CD4-positive, alpha-beta T cell (primary cell): ENCODE measurements at places on chromosomes 3 and 15. TPM values are rescaled to one million over a fixed set of nuclear protein-coding genes. Genes with fewer than 3 reads are reported as not detected.

- H3K27me3 ChIP-seq = no peaks in the 10 kb centered on the region
- H3K4me3 ChIP-seq = no peak overlapping the region
- no peaks in the 10 kb centered on the region for H3K36me3 ChIP-seq
Observed at GRCh38 chr3:99957151-99957796, 139.6 kb downstream of the CMSS1 start.

Gene APEH
- 45.5 TPM for total RNA-seq

DNA sequence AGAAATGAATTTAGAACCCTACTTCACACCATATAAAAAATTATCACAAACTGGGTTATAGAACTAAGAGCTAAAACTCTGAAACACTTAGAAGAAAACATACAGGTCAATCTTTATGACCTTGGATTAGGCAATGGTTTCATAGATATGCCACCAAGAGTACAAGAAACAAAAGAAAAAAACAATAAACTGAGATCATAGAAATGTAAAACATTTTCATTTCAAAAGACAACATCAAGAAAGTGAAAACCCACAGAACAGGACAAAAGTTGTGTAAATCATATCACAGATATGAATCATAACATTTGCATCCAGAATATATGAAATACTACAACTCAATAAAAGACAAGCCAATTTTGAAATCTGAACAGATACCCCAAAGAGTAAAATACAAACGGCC, 72.4 kb downstream of the TBL1XR1 start:
- H3K27me3 ChIP-seq = no peaks in the 10 kb centered on the region
- H3K27ac ChIP-seq = no peak overlapping the region
- no peaks in the 10 kb centered on the region for H3K4me1 ChIP-seq
- no peak for DNase-seq
- H3K36me3 ChIP-seq = peaks cover 7% of the 10 kb centered on the region

Gene KCNH8
- not detected for total RNA-seq

DNA sequence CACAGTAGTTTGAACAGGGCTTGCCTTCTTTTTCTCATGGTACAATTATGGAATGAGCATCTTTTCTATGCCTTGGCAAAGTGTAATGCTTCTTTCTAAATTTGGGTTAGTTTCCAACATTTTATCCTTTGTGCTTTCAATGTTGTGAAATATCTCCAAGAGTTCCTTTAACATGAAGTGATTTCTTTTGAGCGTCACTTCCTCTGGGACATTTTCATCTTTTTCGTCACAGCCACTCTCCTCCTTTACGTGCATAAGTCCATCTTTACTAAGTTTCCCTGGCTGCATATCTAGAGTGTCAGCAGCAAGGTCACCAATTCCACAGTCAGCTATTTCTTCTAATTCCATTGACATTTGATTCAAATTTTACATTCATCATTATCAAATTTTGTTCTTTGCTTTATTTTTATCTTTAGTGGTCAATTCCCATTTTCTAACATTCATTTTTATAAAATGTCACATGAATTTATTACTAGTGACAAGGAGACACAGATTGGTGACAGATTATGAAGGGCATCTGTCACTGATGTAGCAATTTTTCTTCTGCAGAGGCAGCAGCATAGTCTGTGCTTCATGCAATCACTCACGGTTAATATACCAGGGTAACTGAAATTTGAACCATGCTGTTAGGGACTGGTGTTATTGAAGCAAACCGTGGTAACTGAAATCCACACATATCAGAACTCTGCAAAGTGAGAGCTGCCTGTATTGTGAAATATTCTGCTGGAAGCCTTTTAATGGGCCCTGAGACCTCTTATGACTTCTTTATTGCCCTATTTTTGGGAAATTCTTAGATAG, 126.5 kb upstream of the THBS1 start:
- no peaks in the 10 kb centered on the region for H3K27me3 ChIP-seq
- no peak overlapping the region for H3K4me3 ChIP-seq
- H3K27ac ChIP-seq = no peak overlapping the region
- no peaks in the 10 kb centered on the region for H3K4me1 ChIP-seq
- DNase-seq = no peak
- H3K36me3 ChIP-seq = no peaks in the 10 kb centered on the region

DNA sequence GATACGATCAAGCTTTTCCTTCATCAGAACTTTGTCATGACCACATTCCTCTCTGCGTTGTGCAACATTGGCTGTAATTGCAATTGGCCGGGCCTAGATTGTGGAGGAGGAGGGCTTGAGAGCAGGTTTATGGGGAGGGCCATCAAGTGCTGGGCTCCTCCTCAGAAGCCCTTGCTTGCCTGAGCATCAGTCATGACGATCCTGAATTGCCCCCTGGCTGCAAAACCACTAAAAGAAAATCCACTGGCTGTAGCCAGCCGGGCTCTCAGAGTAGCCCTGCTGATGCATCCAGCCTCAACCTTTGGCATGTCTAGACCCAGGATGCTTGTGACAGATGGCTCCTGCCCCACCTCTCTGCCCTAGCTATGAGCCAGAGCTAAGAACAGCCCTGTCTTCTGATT, 13.4 kb upstream of the TRH start:
- no peak for DNase-seq
- no peak overlapping the region for H3K27ac ChIP-seq
- no peaks in the 10 kb centered on the region for H3K27me3 ChIP-seq
- no peaks in the 10 kb centered on the region for H3K36me3 ChIP-seq
- no peak overlapping the region for H3K4me3 ChIP-seq

GRCh38 chr3:151228666-151229040, 25.6 kb upstream of the GPR171 start:
- H3K36me3 ChIP-seq = no peaks in the 10 kb centered on the region
- no peak overlapping the region for H3K27ac ChIP-seq
- H3K4me3 ChIP-seq = no peak overlapping the region
- DNase-seq = no peak

DNA sequence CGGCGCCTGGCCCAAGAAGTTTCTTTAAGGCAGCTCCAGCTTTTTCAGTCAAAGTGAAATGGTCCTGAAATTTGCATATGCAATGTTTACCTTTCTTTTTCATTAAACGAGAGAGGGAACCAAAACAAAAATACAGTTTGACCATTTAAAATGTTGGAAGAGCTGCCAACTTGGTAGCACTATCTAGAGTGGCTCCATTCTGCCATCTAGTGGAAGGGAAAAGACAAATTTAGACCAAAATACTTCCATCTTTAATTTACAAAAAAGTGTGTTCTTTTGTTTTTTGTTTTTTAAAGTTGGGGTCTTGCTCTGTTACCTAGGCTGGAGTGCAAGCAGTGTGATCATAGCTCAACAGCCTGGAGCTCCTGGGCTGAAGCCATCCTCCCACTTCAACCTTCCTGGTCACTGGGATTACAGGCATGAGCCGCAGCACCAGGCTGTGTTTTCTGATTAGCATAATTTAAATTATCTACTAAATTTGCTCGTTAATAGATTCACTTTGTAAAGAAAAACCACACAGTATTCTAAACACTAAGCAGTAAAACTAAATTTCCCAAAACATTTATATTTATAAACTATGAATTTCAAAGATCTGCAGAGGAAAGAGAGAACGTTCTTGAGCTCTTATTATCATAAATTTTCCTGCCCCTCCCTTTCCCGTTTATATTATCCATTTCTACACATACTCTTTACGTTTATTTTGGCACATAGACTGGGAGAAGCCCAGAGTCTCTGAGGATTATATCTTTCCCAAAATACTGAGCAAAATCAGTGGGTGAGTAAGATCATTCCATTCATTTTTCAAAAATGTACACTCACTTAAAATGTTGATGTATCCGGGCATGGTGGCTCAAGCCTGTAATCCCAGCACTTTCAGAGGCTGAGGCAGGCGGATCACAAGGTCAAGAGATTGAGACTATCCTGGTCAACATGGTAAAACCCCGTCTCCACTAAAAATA, 15.4 kb upstream of the RFC4 start:
- H3K36me3 ChIP-seq = no peaks in the 10 kb centered on the region
- H3K27ac ChIP-seq = no peak overlapping the region
- peaks cover 16% of the 10 kb centered on the region for H3K4me1 ChIP-seq
- peaks cover 20% of the 10 kb centered on the region for H3K27me3 ChIP-seq
- DNase-seq = no peak

Gene DNAJC13
- 13.5 TPM for total RNA-seq

Gene CCDC39
- total RNA-seq = not detected

GRCh38 chr15:67242708-67243111, 11.8 kb downstream of the AAGAB start:
- peaks cover 28% of the 10 kb centered on the region for H3K4me1 ChIP-seq
- no peak overlapping the region for H3K27ac ChIP-seq
- H3K4me3 ChIP-seq = no peak overlapping the region

DNA sequence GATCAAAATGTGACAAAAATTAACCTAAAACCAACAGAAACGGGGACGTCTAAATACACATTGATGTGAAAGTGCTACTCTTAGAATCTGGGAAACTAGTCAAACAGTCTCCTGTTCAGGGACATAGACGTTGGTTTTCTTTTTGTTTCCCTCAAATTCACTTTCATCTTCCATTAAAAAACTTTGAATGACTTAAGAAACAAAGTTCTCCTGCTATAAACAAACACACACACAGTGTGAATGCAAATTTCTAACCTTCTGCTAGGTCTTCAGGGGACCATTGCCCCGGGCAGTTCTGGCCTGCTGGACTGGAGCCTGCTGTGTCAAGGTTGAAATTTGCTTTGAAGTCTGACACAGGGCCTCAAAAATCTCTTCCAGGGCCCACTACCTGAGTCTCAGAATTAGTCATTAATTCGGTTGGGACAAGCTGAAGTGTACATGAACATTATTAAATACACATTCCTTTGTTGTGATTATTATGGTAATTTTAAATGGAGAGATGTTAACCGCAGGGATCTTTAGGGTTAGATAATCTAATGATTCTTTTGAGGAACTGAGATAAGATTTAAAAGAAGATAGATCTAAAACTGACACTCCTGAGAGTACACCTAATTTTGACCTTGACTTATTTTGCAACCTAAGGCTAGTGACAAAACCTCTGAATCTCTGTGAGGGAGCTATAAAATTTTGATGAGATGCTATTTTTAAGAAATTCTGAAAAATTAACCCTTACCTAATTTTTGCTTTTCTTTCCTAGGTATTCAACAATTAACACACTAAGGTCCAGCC, 1260.4 kb downstream of the ROBO1 start:
- no peaks in the 10 kb centered on the region for H3K36me3 ChIP-seq
- no peak overlapping the region for H3K27ac ChIP-seq
- H3K27me3 ChIP-seq = no peaks in the 10 kb centered on the region
- H3K4me1 ChIP-seq = no peaks in the 10 kb centered on the region
- DNase-seq = no peak
- H3K4me3 ChIP-seq = no peak overlapping the region

DNA sequence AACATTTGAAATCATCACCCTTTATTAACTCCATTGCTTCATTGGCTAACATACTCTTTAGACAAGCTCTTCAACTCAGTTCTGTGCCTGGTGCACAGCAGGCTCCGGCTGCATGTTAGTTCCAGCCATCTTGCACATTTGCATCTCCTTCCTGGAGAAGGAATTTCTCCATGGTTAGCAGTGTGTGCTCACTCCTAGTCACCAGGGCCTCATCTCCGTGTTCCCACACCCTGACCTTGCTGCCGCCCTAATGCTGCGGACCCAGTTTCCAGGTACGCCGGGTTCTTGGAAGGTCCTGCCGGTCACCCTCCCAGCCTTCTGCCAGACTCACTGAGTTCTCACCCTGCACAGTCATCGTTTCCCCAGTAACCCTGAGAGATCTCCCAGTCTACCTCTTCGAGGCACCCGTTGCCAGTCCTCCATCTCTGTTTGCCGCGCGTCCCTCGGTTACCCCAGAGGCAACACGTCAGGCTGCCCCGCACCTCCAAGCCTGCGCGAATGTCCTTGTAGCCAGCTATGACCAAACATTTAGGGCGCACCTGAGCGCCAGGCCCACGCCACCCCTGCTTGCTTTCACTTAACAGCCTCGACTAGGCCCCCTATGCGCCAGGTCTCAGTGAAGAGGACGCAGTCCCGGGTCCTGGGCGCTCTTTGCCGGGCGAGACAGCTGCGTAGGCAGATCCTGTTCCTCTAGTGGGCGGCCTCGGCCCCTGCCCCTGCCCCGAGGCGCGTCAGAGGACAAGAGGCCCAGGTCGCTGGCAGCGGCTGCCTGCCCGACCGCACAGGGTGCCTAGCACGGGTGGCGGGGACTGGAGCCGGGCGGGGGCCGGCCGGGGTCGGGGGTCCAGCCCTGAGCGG, 747 bp upstream of the ZNF592 start:
- H3K4me1 ChIP-seq = peaks cover 53% of the 10 kb centered on the region
- peaks cover 5% of the 10 kb centered on the region for H3K36me3 ChIP-seq
- no peaks in the 10 kb centered on the region for H3K27me3 ChIP-seq

- no peak overlapping the region for H3K4me3 ChIP-seq
- no peak for DNase-seq
- no peaks in the 10 kb centered on the region for H3K27me3 ChIP-seq
- no peak overlapping the region for H3K27ac ChIP-seq
- peaks cover 20% of the 10 kb centered on the region for H3K4me1 ChIP-seq
Observed at GRCh38 chr3:107990433-107990832, 100.4 kb downstream of the CD47 start.

- no peak for DNase-seq
- no peaks in the 10 kb centered on the region for H3K36me3 ChIP-seq
- no peak overlapping the region for H3K4me3 ChIP-seq
Observed at GRCh38 chr3:14837878-14838258, 19.1 kb downstream of the FGD5 start.

DNA sequence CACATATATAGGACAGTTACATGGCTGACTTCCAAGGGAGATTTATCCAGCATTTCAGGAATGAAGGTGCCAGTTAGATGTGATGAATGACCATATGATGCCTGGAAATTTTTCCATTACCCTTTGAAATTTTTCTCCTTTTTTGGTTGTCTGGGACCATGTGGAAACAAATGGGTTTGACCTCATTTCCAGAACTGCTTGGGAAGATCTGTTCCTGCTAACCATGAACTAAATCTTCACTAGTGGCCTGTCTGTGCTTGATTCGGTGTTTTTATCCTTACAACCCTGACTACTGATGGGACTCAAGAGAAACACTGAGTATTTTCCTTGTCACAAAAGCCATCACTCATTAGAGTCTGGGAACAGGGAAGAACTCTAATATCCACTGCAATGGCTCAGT, 409.4 kb downstream of the PDCD6IP start:
- no peaks in the 10 kb centered on the region for H3K36me3 ChIP-seq
- no peaks in the 10 kb centered on the region for H3K4me1 ChIP-seq
- no peak for DNase-seq
- no peak overlapping the region for H3K27ac ChIP-seq
- no peak overlapping the region for H3K4me3 ChIP-seq

Gene DISP2
- total RNA-seq = 0.03 TPM

DNA sequence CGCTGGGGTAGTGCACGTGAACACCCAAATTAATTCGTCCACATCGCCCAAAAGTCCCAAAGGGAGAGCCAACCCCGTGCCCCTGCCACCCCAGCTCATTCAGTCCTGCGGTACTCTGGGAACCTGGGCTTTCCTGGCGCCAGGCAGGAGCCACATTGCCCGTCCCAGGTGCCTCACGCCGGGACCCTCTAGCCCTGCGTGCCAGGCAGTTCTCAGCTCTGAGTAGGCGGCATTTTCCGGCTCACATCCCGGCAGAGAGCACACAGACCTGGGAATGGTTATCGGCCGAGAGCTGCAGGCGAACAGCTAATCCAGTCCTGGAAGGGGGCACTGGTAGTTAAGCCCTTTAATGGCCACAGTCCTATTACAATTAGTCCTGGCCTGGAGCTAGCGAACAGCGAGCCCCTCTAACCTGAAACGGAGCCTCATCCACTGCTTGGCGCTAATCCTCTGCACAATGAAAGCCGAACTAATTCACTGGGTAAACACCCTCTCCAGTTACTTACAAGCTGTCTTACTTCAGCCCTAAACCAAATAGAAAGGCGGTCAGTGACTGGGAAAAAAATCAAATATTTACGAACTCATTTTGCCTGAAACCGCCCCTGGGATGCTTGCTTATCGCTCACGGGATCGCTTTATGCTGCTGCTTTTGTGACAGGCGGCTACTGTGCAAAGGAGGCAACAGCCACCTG, 254.6 kb upstream of the SOX14 start:
- no peak overlapping the region for H3K27ac ChIP-seq
- no peak for DNase-seq

Gene PLEKHO2
- total RNA-seq = 5.6 TPM

Gene PRTG
- not detected for total RNA-seq
